ENCODE measurements at places on chromosomes 2 and 18. TPM values are rescaled to one million over a fixed set of nuclear protein-coding genes. Genes with fewer than 3 reads are reported as not detected.

- no peak overlapping the region for H3K4me3 ChIP-seq
- no peaks in the 10 kb centered on the region for H3K27me3 ChIP-seq
- no peaks in the 10 kb centered on the region for H3K4me1 ChIP-seq
These were observed 143.1 kb downstream of the KCTD1 start for GRCh38 chr18:26405190-26405801.

The TRIM43 gene
- total RNA-seq = not detected

- no peak for DNase-seq
- no peaks in the 10 kb centered on the region for H3K27me3 ChIP-seq
- no peaks in the 10 kb centered on the region for H3K4me1 ChIP-seq
- no peaks in the 10 kb centered on the region for H3K36me3 ChIP-seq
- no peak overlapping the region for H3K4me3 ChIP-seq
These were observed 47.7 kb upstream of the SMIM21 start for GRCh38 chr18:75475228-75475627.

GRCh38 chr18:11035814-11036495 lies 113.4 kb downstream of the PIEZO2 start:
- no peak overlapping the region for H3K27ac ChIP-seq
- H3K4me1 ChIP-seq = peaks cover 7% of the 10 kb centered on the region
- H3K4me3 ChIP-seq = no peak overlapping the region
- H3K27me3 ChIP-seq = no peaks in the 10 kb centered on the region
- DNase-seq = no peak

The EMX1 gene
- not detected for total RNA-seq

GRCh38 chr2:9100080-9100876 lies 96.8 kb upstream of the MBOAT2 start:
- no peaks in the 10 kb centered on the region for H3K4me1 ChIP-seq
- no peaks in the 10 kb centered on the region for H3K36me3 ChIP-seq
- H3K27me3 ChIP-seq = no peaks in the 10 kb centered on the region

DNA sequence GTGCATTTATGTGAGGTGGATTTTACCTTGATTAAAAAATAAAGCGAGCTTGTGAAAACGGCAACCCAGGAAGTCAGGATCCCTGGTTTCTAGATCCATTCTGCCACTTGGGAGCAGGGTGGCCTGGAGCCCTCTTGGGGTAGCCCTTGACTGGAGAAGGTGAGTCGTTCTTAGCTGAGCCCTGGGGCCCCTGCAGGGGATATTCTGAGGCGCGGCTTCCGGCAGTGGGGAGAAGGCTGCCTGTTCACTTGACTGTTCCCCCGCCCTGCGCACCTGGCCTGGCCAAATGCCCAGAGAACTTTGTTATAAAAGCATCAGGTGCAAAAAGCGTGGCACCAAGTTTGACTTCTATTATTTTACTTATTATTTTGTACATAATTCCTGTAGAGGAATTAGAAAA lies 221.9 kb downstream of the DYSF start:
- no peak overlapping the region for H3K4me3 ChIP-seq
- H3K27me3 ChIP-seq = no peaks in the 10 kb centered on the region
- no peak for DNase-seq
- no peaks in the 10 kb centered on the region for H3K36me3 ChIP-seq

The SERPINB7 gene
- total RNA-seq = not detected

GRCh38 chr2:172227719-172228118 lies 125.0 kb upstream of the DLX2 start:
- H3K4me3 ChIP-seq = no peak overlapping the region
- no peaks in the 10 kb centered on the region for H3K4me1 ChIP-seq
- H3K36me3 ChIP-seq = no peaks in the 10 kb centered on the region

The FAP gene
- 0.55 TPM for total RNA-seq

- peaks cover 86% of the 10 kb centered on the region for H3K4me1 ChIP-seq
- H3K27ac ChIP-seq = peak overlapping the region; percentile 52
- no peak overlapping the region for H3K4me3 ChIP-seq
- DNase-seq = no peak
- no peaks in the 10 kb centered on the region for H3K36me3 ChIP-seq
These were observed 115.0 kb downstream of the SPTBN1 start for GRCh38 chr2:54570925-54571694.

- no peak overlapping the region for H3K27ac ChIP-seq
- H3K36me3 ChIP-seq = no peaks in the 10 kb centered on the region
- H3K4me3 ChIP-seq = no peak overlapping the region
These were observed 535.7 kb upstream of the ZEB2 start for GRCh38 chr2:145055651-145056050.

GRCh38 chr2:43894743-43895142 lies 56.0 kb downstream of the ABCG8 start:
- no peak overlapping the region for H3K27ac ChIP-seq
- no peak overlapping the region for H3K4me3 ChIP-seq
- no peak for DNase-seq
- H3K36me3 ChIP-seq = peaks cover 11% of the 10 kb centered on the region
- H3K4me1 ChIP-seq = no peaks in the 10 kb centered on the region

The DCTN1 gene
- 37.8 TPM for total RNA-seq

DNA sequence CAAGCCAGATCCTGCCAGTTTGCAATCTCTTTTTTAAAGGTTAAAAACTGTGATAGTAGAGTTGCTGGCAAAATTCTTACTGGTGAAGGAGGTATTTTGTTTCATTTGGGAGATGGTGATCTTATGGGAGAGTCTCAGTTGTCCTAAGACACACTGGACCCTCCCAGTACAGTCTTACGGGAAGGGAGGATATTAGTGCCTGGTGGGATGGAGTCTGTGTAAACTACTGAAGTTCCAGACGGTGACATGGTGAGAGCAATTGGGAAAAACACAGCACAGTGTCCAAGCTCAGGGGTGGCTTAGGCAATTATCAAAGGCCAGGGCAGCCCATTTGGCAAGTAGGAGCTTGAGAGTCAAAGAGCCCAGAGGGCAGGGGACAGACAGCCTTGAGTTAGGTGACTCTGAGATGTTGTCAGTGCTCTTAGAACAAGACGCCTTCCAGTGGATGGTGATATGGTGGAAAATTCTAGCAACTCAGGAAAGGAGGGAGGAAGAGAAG lies 143.7 kb upstream of the CCDC68 start:
- no peaks in the 10 kb centered on the region for H3K4me1 ChIP-seq
- no peak for DNase-seq
- H3K27ac ChIP-seq = no peak overlapping the region
- H3K27me3 ChIP-seq = no peaks in the 10 kb centered on the region

- no peak overlapping the region for H3K27ac ChIP-seq
- DNase-seq = no peak
- no peaks in the 10 kb centered on the region for H3K36me3 ChIP-seq
These were observed 111.3 kb downstream of the ESCO1 start for GRCh38 chr18:21489119-21489750.

DNA sequence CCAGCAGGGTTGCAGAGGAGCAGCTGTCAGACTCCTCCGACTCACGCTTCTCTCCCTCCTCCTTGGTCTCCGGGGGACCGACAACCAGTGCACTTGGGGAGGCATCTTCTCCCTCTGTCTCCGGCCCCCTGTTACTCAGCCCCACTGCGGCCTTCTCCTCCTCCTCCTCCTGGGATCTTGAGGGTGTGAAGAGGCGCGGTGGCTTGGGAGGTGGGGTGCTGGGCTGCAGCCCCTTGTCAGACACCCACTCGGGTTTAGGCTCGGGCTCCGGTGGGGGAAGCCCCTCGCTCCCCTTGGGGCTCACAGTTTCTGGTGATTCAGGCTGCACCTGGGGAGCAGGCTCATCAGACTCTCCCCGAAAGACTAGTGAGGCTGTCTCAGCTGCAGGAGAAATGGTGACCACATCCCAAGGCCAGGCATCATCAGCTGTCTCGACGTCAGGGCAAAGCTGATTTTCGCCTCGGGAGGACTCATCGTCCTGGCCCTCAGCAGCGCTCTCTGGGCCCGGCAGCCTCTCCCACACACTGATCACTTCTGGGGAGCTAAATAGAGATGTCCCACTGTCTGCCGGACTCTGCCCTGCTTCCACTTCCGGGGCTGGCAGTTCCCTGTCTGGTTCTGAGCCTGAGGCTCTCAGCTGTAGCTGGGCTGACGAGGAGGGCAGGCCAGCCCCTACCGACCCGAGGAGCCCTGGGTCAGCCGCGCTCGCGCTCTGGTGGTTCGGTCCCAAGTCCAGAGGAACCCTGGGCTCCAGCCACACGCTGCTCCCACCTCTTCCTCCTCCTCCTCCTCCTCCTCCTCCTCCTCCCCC lies 9.0 kb upstream of the SFXN5 start:
- peak; percentile 17 for DNase-seq
- H3K27me3 ChIP-seq = no peaks in the 10 kb centered on the region
- no peaks in the 10 kb centered on the region for H3K4me1 ChIP-seq
- H3K36me3 ChIP-seq = no peaks in the 10 kb centered on the region
- H3K4me3 ChIP-seq = no peak overlapping the region
- H3K27ac ChIP-seq = no peak overlapping the region

DNA sequence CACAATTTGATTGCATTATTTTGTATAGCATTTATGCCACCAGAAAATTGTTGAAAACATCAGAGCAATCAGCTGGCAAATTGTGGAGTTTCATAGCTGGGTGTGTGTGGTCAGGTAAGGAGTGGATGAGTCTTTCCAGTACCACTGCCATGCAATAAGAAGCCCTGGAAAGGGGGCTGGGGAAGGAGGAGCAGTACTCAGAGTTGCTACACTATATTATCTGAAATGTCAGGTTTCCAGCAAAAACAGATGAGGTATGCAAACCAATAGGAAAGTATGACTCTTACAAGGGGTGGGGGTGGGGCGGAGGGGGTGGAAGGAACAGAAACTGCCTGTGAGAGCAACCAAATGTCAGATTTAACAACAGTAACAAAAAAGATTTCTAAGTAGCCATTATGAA lies 112.2 kb downstream of the SOS1 start:
- H3K27ac ChIP-seq = no peak overlapping the region
- no peaks in the 10 kb centered on the region for H3K27me3 ChIP-seq
- no peak overlapping the region for H3K4me3 ChIP-seq
- peaks cover 22% of the 10 kb centered on the region for H3K36me3 ChIP-seq

Data from right lobe of liver (tissue), 6 donors.